Diencephalon (tissue), 1 donor: ENCODE measurements at places on chromosomes 5 and 9. TPM values are rescaled to one million over a fixed set of nuclear protein-coding genes. Genes with fewer than 3 reads are reported as not detected.

Gene TAS2R1
- total RNA-seq = not detected

Gene CSF1R
- 15.7 TPM for total RNA-seq

Gene BRINP1
- total RNA-seq = 93.0 TPM

Gene HACD4
- 1.6 TPM for total RNA-seq

Gene IL13
- not detected for total RNA-seq

Gene KIAA1191
- 111 TPM for total RNA-seq

Gene PFN3
- total RNA-seq = not detected

Gene ACOT12
- 5.1 TPM for total RNA-seq

Gene CARTPT
- 2.3 TPM for total RNA-seq

Gene EPB41L4B
- total RNA-seq = 19.8 TPM

Gene TEX48
- not detected for total RNA-seq

Gene PCDHGA1
- total RNA-seq = 4.2 TPM
